ENCODE measurements at places on chromosomes 7 and 10.

- no peak for DNase-seq
Measured at GRCh38 chr10:126917975-126918908, 13.0 kb downstream of the DOCK1 start.

- DNase-seq, result no peak
Measured at GRCh38 chr10:1217237-1217587, 161.0 kb downstream of the WDR37 start.

GRCh38 chr10:5396556-5397300, 7.9 kb downstream of the TUBAL3 start:
- no peak for DNase-seq

GRCh38 chr7:107687656-107688055, 27.0 kb downstream of the SLC26A4 start:
- no peak for DNase-seq

GRCh38 chr7:148624735-148625134, 34.2 kb downstream of the C7orf33 start:
- DNase-seq, result no peak

- DNase-seq, result no peak
Measured at GRCh38 chr10:127776816-127777215, 39.8 kb downstream of the FOXI2 start.

DNA sequence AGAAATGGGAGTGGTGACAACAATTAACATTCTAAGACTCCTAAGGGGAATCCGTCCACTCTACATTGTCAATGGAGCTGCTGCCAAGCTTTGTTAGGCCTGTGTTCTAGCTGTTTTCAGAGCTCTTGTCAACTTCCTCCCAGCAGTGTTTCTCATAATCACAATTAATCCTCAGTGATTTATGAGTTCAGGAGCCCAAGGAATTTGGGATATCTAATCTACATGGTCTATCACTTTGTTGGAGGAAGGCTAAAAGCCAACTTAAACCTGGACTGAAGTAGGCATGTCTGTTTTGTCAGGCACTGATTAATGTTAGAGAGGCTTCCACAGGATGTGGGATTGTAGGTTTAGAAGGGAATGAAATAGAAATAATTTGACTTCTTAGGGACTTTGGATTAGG, 10.2 kb upstream of the OR2F2 start:
- DNase-seq, result no peak

DNA sequence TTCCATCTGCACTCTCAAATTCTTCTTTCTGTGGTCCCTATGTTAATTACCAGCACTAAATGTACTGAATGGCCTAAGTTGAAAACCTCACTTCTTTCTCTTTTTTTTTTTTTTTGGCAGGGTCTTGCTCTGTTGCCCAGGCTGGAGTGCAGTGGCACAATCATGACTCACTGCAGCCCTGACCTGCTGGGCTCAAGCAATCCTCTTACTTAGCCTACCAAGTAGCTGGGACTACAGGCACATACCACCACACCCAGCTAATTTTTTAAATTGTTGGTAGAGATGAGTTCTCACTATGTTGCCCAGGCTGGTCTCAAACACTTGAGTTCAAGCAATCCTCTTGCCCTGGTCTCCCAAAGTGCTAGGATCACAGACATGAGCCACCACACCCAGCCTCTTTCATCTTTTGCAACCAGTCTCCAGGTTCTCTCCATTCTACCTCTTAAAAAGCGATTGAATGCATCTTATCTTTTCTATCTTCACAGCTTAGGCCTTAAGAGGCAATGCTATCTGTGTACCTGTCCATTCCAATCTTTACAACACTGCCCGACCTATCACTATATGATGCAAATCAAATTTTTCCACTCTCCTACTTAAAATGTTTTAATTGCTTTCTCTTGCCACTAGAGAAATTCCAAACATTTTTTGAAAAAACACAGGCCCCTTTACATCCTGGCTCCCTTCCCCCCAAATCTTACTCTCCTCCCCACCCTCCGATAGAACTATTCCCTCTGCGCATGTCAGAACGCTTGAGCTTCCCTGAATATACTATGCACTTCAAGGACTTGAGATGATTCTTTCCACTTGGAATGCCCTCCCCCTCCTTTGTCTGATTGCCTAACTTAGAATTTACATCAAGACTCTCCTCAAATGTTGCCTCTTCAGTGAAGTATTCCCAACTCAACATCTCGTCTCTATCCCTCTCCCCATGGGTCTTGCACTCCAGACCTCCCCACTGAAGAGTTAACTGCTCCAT, 6.0 kb downstream of the ICA1 start:
- DNase-seq, result no peak

DNA sequence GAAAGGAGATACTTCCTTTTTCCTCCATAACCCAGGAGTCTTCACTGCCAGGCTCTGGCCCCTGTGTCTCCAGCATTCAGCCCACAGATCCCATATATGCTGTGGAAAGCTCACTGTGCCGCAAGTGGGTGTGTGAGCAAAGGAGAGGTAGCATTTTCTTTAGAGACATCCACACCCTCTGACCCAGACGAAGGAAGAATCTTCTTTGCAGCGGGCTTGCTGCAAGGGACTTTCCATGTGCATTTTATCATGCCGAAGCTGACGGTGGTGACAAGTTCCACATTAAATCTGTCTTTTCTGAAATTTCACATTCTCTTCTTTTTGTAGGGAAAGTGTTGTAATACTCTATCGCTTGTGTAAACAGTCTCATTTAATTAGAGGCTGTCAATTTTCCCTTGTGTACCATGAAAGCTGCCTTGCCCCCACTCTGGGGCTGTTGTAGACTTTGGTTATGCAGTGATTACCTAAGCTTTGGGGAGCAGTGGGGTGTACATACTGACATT, 409.5 kb downstream of the SUGCT start:
- no peak for DNase-seq

DNA sequence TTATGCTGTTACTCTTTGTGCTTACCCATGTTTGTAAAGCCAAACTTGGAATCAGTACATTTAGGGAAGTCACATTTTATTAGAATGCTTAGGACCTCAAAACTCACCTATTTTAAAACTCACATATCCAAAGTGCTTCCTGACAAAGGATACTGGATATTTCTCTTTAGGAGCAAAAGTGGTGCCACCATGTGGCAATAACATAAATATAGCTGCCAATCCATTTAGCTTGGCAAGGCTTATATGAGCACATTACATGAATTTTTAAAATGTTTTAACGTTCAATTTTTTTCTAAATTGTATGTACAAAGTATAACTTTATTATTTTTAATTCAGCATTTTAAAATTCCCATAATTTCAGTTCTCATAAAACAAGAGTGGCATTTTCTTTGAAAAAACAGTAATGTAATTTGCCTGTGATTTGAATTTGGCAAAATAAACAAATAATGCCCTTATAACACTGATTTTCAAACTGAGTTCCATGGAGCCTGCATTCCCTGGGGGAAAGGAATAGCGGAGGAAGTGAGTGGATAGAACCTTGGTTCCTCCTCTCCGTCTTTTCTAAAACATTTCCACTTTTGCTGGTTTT, 75.4 kb downstream of the HDAC9 start:
- DNase-seq, result peak; percentile 42

DNA sequence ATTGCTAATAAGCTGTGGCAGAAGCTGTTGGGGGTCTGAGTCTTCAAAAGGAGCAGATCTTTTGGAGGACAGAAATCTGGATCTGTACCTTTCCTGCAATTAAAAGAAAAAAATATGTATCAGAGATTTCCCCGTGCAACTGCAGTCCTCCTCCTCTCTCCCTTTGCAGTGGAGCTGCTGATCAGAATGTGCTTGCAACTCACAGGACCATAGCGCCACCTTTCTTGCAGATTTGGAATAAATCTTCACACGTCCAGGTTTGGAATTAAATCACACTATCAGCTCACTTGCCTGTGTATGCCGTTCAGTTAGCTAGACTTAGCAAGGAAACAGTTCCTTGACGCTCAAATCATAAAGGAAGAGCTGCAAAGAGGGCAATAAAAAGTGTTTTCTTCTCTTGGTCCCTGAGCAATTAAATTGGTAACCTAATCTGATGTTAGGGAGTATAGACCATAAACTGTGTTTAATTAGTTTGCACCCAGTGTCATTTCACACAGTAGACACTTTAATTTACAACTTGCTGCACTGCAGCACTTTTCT, 77.4 kb downstream of the PON1 start:
- DNase-seq, result peak; percentile 78

- no peak for DNase-seq
Measured at GRCh38 chr7:151246102-151246850, 2.2 kb downstream of the SMARCD3 start.

DNA sequence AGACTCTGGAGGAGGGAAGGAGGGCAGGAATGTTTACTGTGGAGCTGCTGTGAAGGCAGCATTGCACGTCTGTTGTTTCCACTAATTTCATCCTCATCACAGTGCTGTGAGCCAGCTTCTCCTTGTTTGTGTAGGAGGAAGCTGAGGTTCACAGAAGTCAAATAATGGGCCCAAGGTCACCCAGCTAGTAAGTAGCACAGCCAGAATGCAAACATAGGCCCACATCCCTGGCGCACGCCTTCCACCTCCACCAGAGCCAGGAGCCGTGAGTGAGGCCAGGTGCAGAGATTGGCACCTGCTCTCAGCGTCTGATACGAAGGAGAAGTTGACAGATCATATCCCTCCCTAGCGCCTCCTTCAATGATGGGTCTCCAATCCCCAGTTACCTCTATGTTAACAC, 93.6 kb downstream of the HTR5A start:
- DNase-seq, result no peak

DNA sequence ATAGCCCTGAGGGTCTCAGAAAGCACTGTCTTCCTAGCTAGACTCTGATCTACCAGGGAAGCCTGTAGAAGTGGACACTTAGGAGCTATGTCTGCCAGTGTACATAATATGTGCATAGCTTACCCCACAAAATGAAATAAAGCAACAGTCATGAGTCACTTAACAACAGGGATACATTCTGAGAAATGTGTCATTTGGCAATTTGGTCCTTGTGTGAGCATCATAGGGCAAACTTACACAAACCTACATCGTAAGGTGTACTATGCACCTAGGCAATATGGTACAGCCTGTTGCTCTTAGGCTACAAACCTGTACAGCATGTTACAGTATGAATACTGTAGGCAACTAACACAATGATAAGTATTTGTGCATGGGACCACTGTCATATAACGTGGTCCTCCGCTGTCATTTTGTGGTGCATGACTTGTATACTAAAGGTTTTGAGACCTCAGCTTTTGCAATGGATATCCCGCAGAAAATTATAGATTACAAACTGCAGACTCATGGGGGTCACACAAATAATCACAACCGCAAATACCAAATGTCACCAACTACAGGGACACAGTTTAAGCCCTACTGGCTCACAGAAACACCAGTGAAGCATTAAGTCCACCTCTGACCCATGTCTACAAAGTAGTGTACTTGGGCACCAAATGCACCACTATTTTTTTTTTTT, 1.7 kb downstream of the URGCP start:
- DNase-seq, result no peak

GRCh38 chr7:92131764-92132330, 2.4 kb downstream of the CYP51A1 start:
- DNase-seq, result no peak

GRCh38 chr7:138746073-138746472, 44.9 kb upstream of the SVOPL start:
- DNase-seq, result peak; percentile 35

- DNase-seq, result peak; percentile 65
Measured at GRCh38 chr10:70293169-70293843, 9.5 kb upstream of the NPFFR1 start.

- peak; percentile 67 for DNase-seq
Measured at GRCh38 chr10:35635576-35635975, 6.5 kb downstream of the FZD8 start.

- DNase-seq, result no peak
Measured at GRCh38 chr7:139704308-139704879, 73.4 kb downstream of the HIPK2 start.

- DNase-seq, result no peak
Measured at GRCh38 chr7:13998866-13999265, 9.4 kb upstream of the ETV1 start.

DNA sequence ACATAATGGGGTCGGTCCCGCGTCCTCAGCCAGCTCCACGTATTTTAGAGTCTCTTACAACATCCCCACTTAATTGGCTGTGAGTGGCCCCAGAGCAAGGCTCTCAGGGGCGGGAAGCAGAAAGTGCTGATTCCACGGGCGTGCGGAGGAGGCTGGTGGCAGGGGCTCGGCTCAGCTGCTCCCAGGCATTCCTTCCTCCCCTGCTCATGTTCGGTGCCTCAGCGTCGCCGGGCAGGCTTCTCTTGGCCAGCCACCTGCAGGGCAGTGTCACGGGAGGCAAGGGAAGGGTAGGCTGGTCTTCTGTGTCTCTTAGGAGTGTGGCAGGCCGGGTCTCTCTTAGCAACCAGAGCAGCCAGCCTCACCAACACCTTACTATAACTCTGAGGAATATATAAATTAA, 33.8 kb downstream of the IL15RA start:
- DNase-seq, result no peak

GRCh38 chr7:130334274-130334673, 10.3 kb upstream of the CPA5 start:
- DNase-seq, result no peak

DNA sequence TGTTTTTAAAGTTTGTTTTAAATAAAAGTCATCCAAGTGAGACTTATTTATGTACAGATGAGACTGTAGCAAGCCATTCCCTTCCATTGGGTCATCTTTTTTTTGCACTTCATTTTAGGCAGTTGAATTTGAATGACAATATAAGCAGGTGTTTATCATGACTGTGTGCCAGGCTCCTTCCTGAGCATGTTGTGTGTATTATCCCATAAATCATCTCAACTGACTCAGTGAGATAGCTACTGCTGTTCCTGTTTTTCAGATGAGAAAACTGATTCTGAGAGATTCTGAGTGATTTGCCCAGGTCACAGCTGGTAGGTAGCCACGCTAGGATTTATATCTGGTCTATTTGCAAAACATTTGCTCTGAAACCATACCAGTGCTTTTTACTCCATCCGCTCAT, 11.7 kb downstream of the TMEM254 start:
- no peak for DNase-seq

DNA sequence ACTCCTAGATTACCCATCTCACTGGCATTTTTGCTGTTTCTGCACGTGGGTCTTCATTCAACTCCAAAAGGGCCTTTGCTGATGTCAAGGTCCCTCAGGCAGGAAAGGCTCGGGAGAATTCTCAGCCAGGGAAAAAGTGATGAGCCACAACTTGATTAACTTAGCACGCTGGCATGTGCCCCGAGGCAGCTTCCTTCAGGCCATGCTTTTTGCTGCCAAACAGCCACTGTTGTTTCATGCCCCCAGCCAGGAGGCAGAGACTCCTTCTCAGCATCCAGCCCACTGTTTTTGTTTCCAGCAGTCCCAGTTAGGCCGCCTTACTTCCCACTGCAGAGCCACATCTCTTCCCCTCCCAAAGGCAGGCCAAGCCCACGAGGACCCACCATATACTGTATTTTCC, 266.5 kb upstream of the YAE1 start:
- no peak for DNase-seq

- peak; percentile 55 for DNase-seq
Measured at GRCh38 chr10:5890452-5890915, 441 bp downstream of the FBH1 start.

DNA sequence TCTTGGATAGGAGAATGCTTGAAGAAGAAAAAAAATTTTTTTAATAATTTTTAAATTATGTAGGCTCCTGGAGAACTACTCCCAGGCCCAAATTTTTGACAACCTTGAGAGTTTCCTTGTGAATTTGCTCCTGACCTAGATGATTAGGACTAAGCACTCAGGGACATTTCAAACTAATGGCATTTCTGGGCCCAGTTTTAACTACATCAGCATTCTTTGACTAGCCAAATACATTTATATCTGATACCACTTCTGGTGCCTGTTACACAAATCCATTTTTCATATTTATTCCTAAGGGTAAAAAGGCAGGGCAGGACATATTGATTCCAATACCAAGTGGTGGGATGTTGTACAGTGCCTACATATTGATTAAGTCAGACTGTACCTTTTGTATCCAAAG, 60.8 kb upstream of the CC2D2B start:
- no peak for DNase-seq

GRCh38 chr10:49598986-49599385, 11.1 kb upstream of the SLC18A3 start:
- DNase-seq, result no peak
